ENCODE measurements at places on chromosomes 3 and 15.

DNA sequence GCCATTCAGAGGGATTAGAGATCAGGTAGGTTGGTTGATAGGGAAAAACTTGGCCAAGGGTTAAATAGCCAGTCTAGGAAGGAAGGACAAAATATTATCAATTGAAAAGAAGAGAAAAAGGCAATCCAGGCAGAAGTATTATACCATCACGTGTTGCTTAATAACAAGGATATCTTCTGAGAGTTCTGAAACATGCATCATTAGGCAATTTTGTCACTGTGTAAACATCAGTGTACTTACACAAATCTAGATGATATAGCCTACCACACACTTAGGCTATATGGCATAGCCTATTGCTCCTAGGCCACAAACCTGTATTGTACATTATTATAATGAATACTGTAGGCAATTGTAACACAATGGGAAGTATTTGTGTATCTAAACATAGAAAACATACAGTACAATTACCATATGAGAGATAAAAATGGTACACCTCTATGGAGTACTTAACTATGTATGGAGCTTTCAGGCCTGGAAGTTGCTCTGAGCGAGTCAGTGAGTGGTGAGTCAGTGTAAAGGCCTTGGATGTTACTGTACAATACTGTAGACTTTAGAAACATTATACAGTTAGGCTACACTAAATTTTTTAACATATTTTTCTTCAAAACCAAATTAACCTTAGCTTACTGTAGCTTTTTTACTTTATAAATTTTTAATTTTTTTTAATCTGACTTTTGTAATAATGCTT lies 2.7 kb downstream of the TEX55 start:
- DNase-seq = peak; percentile 13

DNA sequence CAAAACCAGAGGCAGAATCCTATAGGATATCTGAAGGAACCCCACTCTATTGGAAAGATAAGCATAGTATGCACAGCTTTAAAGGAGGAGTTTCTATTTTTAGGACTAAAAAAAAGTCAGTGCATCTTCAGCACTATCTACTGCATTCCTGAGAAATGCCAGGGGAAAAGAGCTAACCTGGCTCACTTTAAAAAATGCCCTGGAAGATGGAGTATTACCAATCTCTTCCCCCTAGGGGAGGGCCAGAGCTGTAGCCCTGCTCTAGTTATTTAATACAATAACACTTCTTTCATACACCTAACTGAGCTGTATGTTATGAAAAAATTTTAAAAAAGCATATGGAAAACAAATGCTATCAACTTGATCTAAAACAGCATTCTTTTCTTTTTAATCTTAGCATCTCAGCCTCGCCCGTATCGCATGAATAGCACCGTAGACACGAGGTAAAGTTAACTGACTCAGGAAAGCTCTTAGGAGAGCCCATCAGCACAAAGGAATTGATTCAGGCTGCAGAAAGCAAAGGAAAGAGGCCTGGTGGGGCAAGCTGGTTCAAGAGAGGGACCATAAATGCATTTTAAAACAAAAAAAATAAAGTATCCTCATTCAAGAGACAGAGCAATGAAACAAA lies 50.2 kb downstream of the TGM4 start:
- DNase-seq = no peak

- no peak for DNase-seq
Observed at GRCh38 chr3:85560088-85560785, 601.4 kb downstream of the CADM2 start.

GRCh38 chr15:26126819-26127387 lies 263.8 kb upstream of the ATP10A start:
- DNase-seq = no peak

DNA sequence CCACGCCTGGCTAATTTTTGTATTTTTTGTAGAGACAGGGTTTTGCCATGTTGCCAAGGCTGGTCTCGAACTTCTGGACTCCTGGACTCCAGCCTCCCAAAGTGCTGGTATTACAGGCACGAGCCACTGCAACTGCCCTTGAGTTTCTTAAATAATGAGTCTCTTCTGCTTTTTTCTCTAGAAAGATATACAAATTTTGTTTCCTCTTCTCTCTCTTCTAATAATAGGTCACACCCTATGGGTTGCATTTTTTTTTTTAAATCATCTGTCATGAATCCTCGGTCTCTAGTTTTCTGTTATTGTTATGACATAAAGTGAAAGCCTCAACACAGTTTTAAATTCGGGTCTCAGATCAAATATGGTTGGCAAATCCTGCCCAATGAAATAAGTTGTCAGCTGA lies 111.2 kb downstream of the IL12A start:
- DNase-seq = no peak

DNA sequence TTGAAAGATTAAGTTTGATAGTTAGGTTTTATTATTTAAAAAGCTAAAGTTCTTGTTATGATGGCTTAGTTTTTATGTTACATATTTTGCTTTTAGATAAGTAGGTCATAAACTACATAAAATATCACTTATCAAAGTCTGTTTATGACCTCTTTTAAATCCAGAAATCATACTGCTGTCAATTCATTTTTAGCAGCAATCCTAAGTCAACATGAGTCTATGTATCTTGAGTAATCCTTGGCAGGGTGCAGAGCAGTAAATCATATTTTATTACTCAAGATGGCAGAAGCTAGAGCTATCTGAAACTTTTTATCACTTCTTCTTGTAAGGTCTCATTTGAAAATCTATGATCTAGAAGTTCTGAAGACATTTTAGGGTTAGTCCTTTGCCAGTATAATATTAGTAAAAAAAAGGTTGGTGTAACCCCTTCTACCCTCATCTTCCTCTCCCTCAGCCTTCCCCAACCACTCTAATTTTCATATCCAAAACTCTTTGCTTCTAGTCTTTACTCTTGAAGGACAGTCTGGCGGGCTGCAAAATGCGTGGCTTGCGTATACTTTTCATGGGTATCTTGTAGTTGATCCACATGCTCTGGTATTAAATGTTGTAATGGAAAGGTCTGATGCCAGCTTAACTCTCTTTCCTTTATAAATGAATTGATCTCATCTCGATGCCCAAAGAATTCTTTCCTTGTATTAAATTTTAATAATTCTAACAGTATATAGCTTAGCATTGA lies 134.0 kb upstream of the THRB start:
- peak; percentile 36 for DNase-seq

GRCh38 chr15:85607842-85608241 lies 186.9 kb downstream of the KLHL25 start:
- no peak for DNase-seq

- no peak for DNase-seq
Observed at GRCh38 chr15:65369651-65370050, 8.2 kb downstream of the IGDCC3 start.

GRCh38 chr15:28977377-28978010 lies 91.7 kb downstream of the APBA2 start:
- peak; percentile 85 for DNase-seq

DNA sequence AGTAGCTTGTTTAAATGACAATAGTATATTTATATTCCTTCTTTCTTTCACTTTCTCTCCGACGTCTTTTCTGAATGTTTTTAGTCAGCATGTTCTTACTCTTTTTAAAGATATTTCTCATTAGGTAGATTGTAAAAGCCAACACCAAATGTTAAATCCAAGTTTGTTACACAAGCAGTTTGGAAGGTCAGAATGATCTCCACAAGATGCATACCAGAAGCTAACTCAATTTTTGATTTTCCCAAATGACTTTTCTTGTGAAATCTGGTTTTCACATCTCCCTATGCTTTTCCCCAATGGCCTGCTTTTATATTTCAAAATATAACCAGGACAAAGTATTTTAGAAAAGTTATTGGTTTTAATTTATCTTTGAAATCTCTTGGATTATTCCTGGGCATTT lies 49.7 kb upstream of the TPRG1 start:
- DNase-seq = no peak

Measured in fibroblast of skin of left quadriceps (primary cell).